ENCODE measurements at places on chromosomes 5 and 9.
A peak's percentile ranks its signal among the peaks of the same experiment; 100 is the strongest.

DNA sequence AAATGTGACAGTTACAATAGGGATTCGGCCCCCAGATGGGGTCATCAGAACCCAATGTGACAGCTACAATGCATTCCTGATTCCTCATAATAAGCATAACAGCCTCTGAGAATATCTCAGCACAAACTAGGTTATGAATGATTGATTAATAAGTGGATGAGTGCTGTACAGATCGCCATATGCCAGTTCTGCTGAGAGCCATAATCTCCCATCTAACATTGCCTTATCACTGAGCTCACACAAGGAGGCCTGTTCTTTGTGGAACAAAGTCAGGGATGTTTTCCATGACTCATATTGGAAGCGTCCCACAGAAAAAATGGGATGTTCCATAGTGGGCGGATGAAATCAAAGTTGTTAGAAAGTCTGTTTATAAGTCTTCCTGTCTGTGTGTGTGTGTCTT, 89.6 kb downstream of the KIF4B start:
- DNase-seq, result no peak

- DNase-seq, result no peak
Observed at GRCh38 chr5:44821164-44821563, 12.4 kb downstream of the MRPS30 start.

DNA sequence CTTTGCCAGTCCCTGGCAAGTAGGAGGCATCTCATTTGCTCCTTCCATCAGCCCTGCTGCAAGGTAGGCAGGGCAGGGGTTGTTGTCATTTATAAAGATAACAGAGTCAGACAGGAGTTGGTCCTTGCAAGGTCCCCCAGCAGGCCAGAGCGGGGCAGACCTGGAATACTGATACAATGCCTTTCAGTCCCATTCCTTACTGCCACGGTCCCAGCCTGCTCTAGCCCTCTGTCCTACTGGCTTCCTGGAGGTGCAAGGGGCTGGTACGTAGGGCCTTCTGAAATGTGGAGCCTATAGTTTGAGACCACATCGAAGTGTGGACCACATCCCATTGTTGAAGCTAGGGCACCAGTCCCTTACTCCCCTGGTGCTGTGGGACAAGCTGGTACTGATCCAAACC, 42.8 kb upstream of the PITX1 start:
- no peak for DNase-seq

DNA sequence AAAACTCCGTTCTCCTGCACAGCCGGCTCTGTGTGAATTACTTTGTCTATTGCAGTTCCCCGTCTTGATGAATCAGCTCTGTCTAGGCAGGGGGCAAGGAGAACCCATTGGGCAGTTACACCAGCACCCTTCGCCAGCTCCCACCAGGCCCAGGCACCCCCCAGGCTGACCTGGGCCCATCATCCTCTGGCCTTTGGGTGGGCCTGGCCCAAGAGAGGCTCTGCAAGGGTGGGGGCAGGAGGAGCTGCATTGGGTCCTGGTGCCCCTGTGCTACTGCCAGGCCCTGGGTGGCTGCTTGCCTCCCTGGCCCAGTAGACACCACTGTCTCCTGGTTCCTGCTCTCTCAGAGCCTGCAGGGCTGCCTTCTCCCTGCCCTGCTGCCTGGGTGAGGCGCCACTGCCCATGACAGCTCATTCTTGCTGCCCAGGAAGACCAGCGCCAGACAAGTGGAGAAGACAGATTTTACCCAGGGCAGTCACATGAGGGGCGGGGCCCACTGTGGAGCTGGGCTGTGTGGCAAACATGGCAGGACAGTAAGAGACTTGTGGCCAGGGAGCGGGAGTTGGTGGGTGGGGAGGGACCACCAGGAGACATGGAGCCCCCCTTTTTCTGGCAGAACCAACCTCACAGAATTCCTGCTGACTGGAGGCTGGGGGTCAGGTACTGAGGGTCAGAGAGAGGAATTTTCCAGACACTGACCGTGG, 67.2 kb downstream of the MRPL36 start:
- peak; percentile 65 for DNase-seq

DNA sequence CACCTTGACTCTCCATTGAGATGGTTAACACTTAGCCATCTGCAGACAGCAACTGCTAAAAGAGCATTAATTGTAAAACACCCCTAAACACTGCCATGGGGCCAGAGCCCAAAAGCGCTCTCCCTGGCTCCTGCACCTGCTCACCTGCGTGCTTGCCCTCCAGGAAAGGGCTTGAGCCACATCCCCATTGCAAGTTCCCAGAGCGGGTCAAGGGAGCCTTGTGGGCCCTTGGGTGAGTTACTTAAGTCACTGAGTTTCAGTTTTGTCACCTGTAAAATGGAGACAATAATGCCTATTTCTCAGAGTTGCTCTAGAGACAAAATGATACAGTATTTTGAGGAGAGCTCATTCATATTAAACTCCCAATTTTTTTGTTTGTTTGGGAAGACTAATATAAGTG, 967.8 kb downstream of the PTPRD start:
- no peak for DNase-seq

- DNase-seq, result no peak
Observed at GRCh38 chr9:110126499-110126941, 81.4 kb downstream of the C9orf152 start.

DNA sequence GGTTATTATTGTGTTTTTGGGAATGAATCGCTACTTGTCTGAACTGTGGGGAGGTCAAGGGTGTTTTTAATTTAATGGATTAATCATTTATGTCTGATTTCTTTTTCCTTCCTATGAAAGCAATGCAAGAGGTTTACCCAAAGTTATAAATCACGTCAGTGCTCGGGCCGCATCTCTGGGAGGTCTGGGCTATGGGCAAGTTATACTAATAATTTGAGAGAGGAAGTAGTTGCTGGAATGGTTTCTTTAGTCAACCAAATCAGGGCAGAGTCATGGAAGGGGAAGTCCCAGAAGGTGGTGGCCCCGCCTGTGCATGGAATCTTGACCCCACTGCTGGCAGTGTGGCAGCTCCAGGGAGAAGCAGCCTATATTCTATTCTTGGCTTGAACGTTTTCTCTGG, 180.2 kb downstream of the HSPA4 start:
- DNase-seq, result no peak

DNA sequence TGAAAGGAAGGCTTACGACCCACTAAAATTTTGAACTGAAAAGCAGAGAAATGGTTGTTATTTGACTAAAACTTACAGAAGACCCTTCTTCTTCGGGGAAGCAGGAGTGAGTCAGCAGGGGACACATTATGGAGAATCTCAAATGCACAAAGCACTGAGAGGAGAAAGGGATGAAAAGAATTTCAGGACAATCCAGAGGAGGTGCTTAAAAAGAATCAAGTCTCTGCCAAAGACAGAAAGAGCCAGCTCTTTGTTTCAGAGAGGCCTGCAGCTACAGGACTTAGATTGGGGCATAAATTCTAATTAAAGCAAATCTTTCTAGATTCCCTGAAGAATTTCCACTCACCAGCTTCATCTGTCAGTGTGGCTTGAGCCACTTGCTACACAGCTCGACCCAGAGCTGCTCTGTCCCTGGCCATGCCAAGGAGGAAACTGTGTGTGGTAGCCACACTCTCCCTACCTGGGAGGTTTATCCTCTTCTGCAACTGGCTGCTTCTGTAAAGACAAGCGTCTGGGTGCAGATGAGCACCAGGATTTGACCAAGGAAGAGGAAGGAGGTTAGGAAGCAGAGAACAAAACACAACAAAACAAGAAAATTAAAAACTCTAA, 89.9 kb downstream of the SEMA5A start:
- DNase-seq, result no peak

DNA sequence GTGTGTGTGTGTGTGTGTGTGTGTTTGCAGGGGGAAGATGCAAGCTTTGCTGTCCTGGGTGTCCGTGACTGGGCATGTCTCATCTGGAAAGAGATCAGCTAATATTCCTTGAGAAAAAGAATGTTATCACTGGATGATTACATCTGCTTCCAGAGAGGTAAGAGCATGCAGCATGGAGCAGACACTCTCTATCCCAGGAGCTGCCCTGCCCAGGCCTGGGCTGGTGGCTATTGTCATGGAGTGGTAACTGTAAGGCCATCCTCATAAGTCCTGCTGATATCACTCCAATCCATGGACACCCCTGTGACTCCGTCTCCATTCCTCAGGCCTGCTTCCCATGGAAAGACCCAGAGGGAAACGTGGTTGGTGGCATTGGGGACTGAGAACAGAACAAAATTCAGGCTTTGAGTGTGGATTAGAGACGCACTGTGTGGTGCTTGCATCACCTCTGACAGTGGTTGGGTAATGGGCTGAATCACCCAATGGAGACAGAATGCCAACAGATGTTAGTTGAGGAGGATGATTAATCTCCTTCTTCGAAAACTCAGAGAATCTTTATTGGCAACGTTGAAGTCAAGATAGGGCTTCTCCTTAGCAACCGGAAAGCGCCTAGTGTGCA, 52.0 kb upstream of the KCNIP1 start:
- DNase-seq, result no peak

DNA sequence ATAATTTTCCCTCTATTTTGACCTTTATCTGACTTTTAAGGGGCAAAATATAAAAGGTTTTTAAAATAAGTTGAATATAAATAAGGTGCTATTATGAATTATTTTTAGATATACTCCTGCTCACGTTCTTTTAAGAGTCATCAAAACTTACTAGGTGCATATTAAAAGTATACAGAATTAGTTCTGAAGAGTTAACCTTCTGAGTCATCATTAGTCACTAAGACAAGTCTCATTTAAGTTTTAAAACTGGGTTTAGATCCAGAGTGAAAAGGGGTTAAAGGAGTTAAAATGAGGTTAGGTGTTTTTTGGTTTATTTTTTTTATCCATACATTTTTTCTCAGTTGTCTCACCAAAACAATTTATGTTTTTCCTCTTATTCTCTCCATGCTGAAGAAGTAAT, 41.7 kb downstream of the SMIM15 start:
- DNase-seq, result no peak

GRCh38 chr5:110086658-110087388, 397.1 kb downstream of the MAN2A1 start:
- no peak for DNase-seq

DNA sequence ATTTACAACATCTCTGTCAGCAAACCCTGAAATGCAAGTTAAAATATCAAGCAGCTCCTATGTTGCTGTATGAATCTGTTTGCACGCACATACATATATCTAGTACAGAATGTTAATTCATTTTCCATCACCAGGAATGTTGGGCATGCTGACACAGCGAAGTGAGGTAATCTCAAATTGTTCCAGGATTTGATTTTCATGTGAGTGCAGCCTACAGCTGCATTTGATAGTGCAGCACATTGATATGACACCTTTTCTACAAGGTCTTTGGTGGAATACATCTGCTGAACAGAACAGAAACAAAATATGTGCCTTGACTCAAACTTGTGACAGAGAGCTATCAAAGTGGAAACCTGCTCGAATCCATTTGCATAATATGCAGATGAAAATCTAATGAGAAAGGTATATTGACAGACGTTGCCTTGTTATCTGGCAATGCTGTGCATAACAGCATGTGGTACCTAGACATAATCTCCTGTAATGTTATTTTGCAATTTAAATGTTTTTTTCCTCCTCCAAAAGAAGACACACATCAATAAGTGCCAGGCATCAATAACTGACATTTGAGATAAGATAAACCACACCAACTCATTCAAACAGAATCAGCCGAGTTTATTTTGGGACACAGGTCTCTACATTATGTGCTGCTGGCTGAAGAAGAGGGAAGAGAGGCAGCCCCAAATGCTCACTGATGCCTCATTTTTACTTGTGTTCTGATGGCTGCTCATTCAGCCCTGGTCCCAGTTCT, 512.2 kb downstream of the ZNF608 start:
- no peak for DNase-seq

- no peak for DNase-seq
Observed at GRCh38 chr5:178398901-178399700, 166.5 kb upstream of the PHYKPL start.

DNA sequence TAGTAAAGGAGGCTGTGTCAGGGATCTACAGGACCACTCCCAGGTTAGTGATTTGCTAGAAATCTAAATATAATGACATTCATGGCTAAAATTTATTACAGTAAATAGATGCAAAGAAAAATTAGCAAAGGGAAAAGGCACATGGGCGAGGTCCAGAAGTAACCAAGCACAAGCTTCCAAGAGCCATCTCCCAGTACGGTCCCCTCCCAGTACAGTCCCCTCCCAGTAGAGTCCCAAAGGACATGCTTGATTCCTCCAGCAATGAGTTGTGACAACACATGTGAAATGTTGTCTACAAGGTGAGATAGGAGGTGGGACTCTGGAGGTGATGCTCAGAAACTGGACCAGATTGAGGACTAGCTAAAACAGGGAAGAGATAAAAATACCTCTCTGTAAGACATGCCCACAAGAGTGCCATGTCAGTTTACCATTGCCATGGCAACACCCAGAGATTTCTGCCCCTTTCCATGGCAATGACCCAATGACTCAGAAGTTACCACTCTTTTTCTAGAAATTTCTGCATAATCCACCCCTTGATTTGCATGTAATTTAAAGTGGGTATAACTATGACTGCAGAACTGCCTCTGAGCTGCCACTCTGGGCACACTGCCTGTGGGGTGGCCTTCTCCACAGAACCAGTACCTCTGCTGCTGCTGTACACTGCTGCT, 27.9 kb upstream of the CEMIP2 start:
- DNase-seq, result no peak

- no peak for DNase-seq
Observed at GRCh38 chr9:122190597-122191381, 31.1 kb downstream of the MORN5 start.

DNA sequence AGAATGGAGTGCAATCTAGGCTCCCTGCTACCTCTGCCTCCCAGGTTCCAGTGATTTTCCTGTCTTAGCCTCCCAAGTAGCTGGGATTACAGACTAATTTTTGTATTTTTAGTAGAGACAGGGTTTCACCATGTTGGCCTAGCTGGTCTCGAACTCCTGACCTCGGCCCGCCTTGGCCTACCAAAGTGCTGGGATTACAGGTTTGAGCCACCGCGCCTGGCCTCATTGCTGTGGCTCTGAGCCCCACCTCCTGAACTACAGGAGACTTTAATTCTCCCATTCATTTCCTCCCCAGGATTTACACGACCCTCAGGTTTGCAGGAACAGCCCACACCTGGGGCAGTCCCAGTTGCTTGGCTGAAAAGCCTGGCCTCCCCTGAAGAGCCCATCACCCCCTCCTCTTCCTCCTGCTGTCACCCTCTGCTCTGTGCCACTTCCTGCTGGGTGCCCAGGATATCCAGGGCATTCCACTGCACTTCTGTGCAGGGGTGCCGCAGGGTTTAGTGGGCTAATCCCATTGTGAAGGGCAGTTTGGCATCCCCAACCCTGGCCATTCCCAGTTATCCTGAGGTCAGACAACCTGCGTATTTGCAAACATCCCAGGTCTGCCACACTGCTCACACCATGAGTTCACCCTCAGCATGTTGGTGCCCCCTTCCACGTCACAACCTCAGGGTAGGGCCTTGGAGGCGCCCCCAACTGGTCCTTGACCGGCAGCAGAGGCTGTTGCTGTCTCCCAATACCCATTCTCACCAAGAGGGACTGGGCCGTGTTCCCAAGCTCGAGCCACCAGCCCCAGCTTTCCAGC, 265.0 kb upstream of the IRX4 start:
- no peak for DNase-seq

GRCh38 chr9:92467041-92467440, 15.3 kb downstream of the ASPN start:
- no peak for DNase-seq

GRCh38 chr9:134558124-134558905, 83.3 kb upstream of the COL5A1 start:
- DNase-seq, result no peak

- no peak for DNase-seq
Observed at GRCh38 chr5:4640795-4641194, 499.3 kb upstream of the ADAMTS16 start.

- DNase-seq, result no peak
Observed at GRCh38 chr9:94068257-94068656, 16.0 kb upstream of the PTPDC1 start.
